ENCODE measurements at places on chromosomes 5 and 9.

DNA sequence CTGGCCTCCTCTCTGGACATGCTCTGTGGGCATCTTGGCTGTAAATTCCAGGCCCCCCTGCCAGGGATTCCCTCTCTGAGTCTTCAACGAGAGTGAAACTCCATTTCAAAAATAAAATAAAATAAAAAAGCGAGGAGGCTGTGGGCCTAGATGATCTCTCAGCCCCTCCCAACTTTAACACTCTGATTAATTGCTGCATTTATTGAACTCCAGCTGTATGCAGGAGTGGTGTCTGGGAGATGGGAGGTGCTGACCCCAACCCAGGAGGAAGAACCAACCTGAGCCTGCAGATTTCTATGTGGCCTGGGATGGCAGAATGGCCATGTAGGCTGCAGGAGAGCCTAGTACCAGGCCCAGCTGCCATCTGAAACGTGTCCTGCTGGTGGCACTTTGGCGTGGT is 154.5 kb upstream of the IER5L start:
- no peak for DNase-seq

DNA sequence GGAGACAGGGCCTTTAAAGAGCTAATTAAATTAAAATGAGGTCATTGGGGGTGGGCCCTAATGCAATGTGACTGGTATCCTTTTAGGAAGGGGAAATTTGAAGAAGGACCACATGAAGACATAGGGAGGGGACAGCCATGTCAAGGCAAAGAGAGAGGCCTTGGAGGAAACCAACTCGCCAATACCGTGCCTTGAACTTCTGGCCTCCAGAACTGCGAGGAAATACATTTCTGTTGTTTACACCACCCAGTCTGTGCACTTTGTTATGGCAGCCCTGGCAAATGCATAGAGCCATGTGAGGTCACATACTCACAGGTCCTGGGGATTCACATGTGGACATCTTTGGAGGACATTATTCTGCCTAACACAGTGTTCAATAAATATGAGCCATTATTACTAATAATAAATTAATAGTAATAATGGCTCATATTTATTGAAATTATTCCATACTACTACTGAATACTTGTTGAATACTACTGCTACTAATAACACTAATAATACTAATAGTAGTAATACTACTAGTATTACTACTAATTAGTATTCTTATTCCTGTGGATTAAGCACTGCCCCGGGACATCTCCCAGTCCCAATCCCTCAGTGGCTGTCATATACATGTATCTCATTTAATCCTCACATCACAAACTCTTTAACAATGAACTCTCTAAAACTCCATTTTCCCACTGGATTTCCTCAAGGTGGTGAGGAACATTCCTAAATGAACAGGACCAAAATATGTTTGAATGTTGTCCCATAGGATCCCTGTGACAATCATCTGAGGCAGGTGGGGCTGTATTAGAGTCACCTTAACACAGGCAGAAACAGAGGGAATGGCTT is 8.4 kb downstream of the TRAF1 start:
- no peak for DNase-seq

DNA sequence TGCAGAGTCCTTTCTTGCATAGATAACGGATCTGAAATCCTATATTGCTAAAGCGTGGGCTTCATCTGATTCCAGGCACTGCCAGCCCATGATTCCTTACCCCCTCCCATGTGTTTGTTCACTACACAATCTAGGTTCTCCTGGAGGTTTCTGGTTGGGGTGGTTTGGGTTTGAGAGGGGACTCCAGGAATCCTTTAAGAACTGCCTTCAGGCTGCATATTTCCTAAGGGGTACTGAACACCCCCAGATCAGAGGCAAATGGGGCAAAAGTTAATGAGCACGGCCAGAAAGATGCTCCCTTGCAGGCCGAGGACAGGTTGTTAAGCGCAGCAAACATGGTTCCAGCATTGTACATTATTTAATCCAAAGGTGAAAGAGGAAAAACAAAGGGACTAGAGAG is 9.9 kb downstream of the NR2F1 start:
- no peak for DNase-seq

DNA sequence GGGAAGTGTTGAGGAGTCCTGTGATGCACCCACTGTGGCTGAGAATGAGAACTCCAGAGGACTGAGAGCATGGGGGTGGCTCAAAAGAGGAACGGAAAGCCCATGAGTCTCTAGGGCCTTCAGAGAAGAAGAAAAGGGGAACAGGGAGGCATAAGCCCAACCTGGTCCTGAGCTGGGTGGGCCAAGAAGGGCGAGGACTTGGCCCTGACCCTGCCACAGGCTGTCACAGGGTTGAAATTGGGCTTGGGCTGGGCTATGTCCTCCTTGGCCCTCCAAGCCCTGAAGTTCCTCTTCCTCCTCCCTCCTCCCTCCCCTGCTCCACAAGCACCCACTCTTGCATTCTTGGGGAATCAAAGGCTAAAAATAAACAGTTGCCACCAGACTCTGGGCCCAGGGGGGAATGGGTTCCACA is 49.3 kb upstream of the PPARGC1B start:
- DNase-seq: peak; percentile 93

DNA sequence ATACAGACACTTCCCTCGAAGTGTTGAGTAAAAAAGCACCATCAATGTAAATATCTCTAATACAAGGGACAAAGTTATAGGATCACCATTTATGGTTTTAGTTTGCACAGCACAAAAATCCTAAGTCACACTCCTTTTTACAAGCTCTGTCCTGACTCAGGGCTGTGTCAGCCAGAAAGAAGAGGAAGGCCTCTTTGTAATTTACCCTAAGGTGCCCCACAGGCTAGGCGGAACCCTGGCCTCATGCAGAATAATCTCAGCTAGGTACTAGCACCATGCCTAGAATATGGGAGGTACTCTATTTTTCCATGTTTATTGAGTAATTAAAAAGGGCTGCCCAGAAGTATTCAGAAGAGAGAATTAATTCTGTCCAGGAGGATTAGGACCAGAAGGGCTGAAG is 36.9 kb downstream of the HAVCR1 start:
- DNase-seq: no peak

GRCh38 chr5:139416651-139417050 is 12.8 kb upstream of the SPATA24 start:
- DNase-seq: no peak

DNA sequence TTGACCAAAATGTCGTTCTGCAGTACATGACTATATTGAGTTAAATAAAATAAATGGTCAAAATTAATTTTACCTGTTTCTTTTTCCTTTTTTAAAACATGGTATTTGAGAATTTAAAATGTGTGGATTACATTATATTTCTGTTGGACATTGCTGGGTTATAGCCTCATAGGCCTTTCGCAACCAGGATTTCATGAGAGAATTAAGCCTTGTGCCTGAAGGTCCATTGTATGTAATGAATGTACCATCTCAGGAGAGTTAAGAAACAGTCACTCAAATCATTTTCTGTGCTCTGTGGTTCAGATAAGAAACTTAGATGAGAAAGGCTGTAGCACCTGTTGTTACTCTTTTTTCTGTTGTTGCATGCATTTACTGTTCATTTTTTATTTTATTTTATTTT is 103.5 kb downstream of the ANGPTL2 start:
- no peak for DNase-seq

- DNase-seq: no peak
Measured at GRCh38 chr5:74378464-74378863, 262.1 kb downstream of the ENC1 start.

DNA sequence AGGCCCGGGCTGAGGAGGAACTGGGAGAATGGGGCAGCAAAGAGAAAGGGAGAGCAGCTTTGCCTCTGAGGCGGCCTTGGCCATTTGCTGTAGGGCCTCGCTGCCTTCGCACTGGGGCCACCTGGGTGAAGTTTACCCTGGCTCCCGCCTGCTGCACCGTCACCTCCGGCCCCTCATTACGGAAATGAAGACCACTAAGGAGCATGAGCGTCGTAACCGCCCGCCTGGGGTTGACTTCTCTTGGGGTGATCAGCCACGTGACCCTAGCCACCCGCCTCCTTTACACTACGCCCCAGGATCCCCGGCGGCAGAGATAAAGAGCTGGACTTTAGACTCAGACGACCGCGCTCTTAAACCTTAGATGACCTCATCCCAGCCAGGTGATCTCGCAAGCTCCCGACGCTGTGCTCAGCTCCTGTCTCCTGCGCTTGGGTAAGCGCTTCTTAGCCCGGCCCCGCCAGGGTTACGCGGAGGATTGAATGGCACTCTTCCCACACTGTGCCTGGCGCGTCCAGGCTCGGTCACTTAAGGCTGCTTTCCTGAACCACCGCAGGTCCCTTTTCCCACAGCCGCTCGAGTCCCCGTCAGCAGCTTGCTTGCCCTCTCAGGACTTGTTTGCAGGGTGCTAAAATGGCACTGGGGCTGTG is 107.9 kb upstream of the LARP1 start:
- peak; percentile 71 for DNase-seq

GRCh38 chr9:33329979-33330378 is 39.7 kb downstream of the NFX1 start:
- DNase-seq: no peak

DNA sequence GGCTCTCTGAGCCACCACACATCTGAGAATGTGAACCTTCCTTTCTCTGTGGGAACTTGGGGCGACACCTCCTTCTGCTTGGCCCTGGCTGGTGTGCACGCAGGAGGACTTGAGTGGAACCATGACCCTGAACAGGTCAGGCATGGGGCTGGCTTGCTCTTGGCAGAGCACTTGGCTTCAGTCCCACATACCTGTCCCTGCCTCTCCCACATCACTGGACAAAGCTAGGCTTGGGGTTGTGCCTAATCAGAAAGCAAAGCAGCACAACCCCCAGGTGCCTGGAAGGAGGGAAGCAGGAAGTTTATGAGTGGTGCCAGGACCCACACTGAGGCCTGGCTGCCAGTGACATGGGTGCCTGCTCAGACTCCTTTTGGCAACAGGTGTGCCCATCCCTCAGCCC is 13.2 kb downstream of the GADD45G start:
- no peak for DNase-seq

GRCh38 chr9:447230-448025 is 232.8 kb downstream of the DOCK8 start:
- no peak for DNase-seq

- peak; percentile 89 for DNase-seq
Measured at GRCh38 chr9:72633966-72634365, 112.6 kb downstream of the TMC1 start.

- no peak for DNase-seq
Measured at GRCh38 chr5:54083851-54084250, 226.5 kb downstream of the ARL15 start.

- DNase-seq: no peak
Measured at GRCh38 chr9:75988663-75989062, 98.2 kb downstream of the PCSK5 start.

- no peak for DNase-seq
Measured at GRCh38 chr5:111563031-111563822, 50.9 kb upstream of the STARD4 start.

GRCh38 chr5:37838933-37839341 is 904 bp downstream of the GDNF start:
- no peak for DNase-seq
